Activated T-helper 1 cell treated with anti-CD3 and anti-CD28 coated beads, Interleukin-2, amount 50 U/mL, for 16 hours (primary cell): ENCODE measurements at places on chromosomes 4 and X.

DNA sequence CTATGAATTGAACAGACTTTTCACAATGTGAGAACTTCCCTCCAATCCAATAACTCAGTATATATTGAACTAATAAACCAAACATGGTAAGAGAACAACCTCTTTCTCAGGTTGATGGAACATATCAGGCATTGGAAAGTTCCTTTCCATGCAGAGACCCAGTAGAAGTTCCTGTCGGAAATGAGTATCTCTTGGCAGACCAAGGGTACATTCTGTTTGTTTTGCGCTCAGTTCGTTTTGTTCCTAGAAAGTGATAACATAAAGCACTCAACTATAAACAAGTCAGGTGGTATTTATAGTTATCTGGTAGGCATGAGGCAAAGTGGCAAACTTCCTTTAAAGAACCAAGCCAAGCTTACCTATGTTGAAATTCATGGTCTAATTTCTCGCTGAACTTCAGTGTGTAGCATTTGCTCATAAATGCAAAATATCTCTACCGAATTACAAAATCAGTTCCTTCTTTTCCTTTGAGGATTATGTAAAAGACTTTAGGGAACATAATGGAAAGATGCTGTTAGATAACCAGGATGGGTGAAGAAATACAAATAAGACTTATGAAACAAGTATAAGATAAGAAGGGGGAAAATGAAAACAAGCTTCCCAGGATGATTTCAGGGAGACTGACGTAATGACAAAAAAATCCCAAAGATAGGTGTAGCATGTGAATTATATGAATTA, 120.3 kb downstream of the ARHGAP24 start:
- DNase-seq: no peak

DNA sequence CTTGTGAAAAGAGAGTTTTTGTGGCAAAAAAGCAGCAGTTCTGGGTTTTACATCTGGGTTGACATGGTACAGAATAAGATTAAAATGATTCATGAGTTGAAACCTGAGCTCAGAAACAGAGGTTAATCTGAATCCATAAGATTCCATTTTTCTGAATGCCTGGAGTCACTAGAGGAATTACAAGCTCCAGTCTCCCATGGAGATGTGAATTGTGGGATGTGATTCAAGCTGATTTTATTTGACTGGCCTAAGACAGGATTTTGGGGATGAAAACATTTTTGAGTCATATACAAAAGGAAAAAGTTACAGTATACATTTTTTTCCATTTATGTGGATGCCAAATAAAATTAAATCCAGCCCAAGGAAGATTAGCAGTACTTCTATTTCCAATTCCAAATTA, 161.1 kb downstream of the RBM46 start:
- DNase-seq: no peak

DNA sequence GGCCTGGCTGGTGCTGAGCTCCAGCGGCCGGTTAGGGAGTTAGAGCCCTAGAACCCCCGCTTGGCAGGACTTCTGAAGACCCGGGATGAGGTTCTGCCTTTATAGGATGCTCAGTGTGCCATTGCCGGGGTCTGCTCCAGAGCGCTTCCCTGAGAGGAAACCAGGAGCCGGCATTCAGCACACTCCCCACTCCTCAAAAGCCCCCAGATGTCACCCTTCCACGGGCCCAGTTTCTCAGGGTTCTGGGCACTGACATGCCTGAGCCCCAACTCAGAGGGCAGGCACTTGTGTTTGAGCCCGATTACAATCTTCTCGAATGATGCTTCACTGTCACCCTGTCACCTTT, 6.5 kb downstream of the NKX3-2 start:
- DNase-seq: no peak

DNA sequence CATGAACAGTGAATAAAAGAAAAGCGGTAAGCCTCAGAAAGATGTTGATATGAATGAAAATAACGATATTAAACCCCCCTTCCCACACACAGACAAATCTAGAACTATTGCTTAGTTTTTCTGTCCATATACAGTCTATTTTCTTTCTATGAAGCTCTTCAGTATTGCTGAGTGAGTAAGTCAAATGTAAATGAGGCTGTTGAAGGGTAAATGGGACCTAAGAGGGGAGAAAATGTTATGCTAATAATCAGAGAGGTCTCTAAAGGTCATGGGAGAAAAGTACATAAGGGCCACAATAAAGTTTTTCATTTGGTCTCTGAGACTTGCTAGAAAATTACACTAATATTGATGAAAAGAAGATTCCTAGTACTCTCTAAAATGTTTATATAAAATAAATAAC, 56.2 kb downstream of the PABPC4L start:
- no peak for DNase-seq

GRCh38 chrX:41666251-41666650, 22.5 kb upstream of the GPR34 start:
- DNase-seq: no peak

GRCh38 chr4:46372878-46373277, 17.1 kb downstream of the GABRA2 start:
- no peak for DNase-seq

- no peak for DNase-seq
Observed at GRCh38 chr4:108049406-108049805, 59.7 kb downstream of the HADH start.

DNA sequence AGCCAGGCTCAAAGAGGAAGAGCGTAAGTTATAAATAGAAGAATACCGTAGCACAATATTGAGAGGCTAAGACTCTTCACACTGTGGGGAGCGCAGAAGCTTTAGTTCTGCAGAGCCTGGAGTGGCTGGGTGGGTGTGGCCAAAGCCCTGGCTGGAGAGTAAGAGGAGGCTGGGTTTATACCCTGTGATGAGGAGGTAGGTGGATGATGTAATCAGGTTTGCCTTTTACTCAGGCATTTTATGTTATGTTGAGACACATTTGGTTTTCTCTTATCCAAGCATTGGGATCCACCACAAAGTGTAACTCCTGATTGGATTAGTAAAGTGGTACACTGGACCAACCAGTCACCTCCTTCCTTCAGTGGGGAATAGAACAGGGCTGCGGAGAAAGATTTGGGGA, 13.9 kb downstream of the CDS1 start:
- DNase-seq: no peak

- DNase-seq: no peak
Observed at GRCh38 chr4:131459430-131460101, 1689.5 kb upstream of the PCDH10 start.

DNA sequence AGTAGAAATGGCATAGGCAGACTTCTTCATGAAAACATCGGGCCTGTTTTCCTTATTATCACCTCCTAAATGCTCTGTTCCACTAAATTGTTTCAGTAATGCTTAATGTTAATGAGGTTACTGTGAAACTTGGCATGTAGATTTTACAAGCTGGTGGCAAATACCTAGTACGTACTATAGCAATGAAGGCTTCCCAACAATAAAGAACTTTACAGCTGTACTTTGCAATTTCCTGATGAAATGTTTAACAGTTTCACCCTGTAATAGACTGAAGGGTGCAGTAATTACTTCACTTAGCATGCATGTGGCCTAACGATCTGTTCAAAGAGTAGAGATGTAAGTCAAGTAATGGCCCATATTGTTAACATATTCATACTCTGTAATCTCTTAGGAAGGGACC, 524.7 kb downstream of the IL15 start:
- no peak for DNase-seq

DNA sequence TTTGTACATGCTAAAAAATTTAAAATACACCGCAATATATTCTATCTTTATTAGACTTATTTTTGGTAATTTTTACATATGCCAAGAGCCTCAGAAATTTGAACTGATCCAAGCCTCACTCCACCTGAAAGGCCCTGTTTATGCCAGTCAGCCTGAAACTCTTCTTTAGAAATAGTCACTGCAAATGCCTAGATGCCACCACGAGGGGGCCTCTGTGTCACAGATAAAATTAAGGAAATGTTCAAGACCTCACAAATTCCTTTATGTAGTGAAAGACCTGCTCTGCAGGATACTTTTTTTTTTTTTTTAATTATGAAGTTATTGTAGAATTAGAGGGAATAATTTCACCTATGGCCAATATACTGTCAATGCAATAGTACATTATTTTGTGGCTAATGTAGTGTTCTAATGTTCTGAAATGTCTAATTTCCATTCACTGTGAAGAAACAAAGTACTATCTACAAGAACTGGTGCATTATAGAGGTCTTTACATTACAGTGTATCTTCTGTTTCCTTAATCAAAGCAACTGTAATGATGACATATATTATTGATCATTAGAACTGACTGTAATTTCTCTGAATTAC, 69.8 kb downstream of the DTHD1 start:
- DNase-seq: peak; percentile 55

DNA sequence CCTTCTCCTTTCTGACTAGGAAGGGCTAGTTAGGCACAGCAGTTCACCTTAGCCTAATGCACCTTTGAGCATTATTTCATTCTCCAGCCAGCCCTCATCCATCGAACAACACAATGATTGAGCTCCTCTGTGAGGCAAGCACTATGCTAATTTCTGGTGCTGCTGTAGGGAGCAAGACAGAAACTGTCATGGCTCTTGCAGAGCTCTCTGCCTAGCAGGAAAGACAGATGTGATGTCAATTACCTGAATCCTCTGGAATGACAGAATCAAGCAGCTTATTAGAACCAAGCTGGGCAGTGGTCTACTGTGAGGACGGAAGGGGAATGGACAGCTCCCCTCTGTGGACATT, 256.1 kb upstream of the NOCT start:
- no peak for DNase-seq

- no peak for DNase-seq
Observed at GRCh38 chrX:104315555-104315954, 60.8 kb upstream of the ESX1 start.

GRCh38 chrX:39716401-39716800, 381.4 kb downstream of the BCOR start:
- DNase-seq: no peak

- no peak for DNase-seq
Observed at GRCh38 chr4:140056015-140056414, 98.0 kb downstream of the MAML3 start.

GRCh38 chr4:142336251-142336934, 509.7 kb downstream of the INPP4B start:
- no peak for DNase-seq

DNA sequence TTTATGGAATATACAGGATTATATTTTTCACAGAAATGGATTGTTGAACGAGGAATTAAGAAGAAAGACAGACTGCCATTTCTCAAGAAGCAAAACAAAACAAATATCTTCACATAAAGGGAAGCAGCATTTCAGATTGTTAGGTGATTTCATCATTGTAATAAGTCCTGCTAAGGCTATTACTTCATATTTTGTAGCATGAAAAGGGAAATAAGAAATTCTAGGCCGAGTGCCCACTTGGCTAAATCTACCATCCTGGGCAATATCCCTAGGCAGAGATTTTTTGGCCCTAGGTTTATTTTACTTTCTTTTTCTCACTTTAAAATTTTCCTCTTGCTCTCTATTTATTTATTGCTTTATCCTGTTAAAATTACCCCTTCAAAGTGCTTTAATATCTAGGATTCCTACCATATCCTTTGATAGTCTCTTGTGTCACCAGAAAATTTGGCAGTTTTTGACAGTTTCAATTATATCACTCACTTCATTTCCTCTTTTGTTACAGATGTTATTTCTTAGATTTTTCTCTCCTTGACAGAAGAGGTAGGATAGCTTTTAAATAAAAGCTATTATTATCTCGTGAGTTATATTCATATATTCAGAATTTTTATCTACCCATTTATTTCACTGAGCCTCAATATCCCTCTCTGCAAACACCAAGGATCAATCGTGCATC, 142.3 kb downstream of the PDGFC start:
- no peak for DNase-seq

- no peak for DNase-seq
Observed at GRCh38 chrX:33053001-33053400, 158.3 kb downstream of the DMD start.

GRCh38 chr4:5933116-5933515, 40.2 kb upstream of the CRMP1 start:
- no peak for DNase-seq

- DNase-seq: no peak
Observed at GRCh38 chrX:133454924-133455323, 39.6 kb upstream of the GPC4 start.

GRCh38 chrX:42093756-42094155, 170.4 kb upstream of the CASK start:
- DNase-seq: no peak

- no peak for DNase-seq
Observed at GRCh38 chrX:11887175-11887574, 129.1 kb downstream of the MSL3 start.

DNA sequence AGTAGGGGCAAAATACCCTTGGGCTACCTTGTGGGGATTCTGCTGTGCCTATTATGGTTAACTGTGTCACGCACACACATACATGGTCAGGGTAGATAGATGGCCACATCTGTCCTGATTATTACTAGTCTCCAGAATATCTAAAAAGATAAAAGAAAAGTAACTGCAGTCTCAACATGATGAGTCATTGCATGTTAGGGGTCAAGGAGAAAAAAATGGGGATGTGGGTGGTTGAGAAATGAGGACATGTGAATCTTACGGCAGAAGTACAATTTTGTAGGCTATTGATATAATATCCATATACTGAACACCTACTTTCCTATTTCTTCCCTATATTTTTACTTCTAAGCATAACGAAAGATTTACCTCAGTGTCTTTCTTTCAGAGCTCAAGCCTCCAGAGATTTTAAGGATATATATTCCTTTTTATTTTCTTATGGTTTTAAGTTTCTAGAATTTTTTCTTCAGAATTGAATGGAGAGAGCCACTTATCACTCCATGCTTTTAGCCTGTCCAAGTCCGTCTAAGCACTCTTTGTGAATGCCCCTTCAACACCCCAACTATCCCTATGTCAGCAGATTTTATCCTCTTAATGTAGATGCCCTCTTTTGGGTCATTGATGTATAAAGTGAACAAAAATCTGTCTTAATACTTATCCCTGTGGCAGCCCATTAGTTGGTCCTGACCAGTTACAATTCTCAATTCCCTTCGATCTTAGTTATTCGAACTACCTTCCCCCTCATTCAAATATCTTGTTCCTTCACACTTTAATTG, 642.2 kb downstream of the IQCM start:
- DNase-seq: no peak

DNA sequence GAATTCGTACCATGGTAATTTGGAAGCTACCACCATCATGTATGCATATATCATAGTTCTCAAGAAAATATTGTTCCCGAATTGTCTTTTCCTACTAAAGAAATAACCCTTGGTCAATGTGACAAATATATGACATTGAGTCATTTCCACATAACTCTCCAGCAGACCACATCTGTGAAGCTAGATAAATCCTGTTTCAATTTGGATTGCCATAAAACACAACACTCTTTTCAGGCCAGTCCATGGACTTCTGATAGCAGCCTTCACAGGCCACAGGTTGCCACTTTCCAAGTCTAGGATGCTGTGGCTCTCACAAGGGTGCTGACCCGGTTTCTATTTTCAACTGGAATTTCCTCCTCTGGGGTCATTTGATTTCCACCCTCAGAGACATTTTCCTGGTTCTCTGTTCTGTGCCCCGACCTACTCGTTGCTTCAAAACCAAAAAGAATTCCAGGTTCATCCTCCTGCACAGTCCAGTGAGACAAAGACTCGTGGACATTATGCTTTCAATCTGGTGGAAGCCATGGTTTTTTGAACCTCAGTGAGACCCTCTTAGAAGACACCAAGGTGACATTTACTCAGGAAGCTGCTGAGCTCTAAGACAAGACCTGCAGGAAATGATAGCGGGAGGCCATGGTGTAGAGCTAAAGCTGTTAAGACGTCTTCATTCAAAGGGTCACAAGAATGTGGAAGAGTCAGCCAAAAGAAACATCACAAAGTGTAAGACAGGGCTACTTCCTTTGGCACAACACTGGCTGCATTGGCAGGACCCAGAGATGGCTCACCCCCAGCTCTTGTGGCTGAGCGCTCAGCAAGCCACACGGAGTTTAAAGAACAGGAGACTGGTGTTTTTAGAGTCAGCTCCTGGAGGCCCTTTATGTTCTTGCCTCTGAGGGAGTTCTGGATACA, 119.8 kb downstream of the AMELX start:
- no peak for DNase-seq

- DNase-seq: no peak
Observed at GRCh38 chr4:5780831-5781480, 70.0 kb downstream of the EVC start.
